CMK (cell line): ENCODE measurements at places on chromosomes 2 and 18.

GRCh38 chr18:76499021-76499420 lies 4.0 kb upstream of the ZNF516 start:
- DNase-seq = no peak

GRCh38 chr2:67399831-67400489 lies 2.8 kb downstream of the ETAA1 start:
- DNase-seq = no peak

DNA sequence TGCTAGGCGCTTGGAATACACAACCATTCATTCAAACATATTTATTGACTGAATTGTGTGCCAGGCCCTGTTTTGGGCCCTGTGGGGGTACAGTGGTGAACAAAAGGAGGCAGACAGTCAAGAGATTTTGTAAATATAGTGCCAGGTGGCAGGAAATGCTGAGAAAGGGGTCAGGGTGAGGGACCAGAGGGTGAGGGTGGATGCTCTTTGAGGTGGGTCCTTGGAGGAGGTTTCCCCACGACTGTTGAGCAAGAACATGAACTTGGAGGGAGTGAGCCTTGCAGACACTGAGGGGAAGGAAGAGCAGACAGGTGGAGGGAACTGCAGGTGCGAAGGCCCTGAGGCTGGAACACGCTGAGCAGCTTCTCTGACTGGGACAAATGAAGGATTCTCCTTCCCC lies 40.7 kb downstream of the ODC1 start:
- no peak for DNase-seq

GRCh38 chr2:236369661-236370062 lies 105.5 kb upstream of the ASB18 start:
- no peak for DNase-seq

DNA sequence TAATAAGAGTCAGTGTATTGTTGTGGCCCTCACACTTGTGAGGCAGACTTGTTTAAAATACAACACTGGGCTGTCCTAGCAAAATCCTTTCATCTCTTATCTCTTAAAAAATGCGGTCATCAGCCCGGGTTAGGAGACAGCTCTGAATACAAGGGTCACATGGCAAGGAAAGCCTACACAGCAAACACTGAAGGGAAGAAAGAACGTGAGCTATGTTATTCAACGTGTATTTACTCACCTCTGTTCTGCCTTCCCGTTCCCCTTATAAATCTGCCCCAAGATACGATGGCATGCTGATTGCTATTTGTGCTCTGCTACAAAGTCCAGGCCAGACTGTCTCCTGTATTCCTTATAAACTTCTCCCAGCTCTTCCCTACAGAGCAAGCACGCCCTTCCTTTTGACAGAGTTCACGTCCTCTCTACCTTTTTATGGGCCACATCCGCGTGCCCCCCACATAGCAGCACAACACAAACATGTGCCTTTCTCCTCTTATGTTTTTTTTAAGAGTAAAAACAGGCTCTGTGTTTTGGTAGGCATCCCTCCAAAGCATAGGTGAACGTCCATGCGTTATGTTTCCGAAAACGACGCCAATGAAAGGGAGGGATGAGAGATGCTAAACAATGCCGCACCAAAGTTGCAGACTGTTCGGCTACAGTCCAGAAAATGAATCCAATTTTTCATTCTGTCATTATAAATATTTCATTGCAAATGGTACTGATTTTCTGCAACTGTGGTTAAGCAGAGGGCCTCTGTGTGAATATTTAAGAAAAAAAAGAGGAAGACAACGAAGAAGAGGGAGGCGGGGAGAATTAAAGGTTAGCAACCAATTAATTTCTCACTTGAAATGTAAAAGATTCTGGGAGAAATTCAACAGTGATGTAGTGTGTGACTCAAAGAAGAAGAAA lies 274.7 kb downstream of the ZNF521 start:
- peak; percentile 8 for DNase-seq

DNA sequence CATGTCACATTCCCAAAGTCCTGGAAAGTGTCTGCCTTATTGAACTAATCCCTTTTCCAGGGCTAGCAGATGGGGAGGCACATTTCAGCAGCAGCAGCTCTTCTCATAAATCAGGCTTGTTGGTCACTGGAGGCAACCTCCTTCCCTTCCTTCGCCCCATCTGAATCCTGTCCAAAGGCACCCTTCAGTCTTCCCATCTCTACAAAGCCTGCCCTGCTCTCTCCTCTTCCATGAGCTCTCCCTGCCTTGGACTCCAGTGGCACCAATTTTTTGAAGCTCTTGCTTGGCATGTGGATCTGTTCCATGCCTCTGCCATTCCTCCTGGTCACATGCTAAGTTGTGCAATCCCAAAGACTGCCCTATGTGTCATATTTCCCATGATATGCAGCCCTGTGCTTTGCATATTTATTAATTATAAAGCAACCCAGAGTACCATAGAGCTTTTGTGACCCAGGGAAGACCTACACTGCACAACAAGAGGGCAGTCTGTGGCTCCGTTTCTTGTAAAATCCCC lies 70.3 kb downstream of the ANTXR1 start:
- no peak for DNase-seq

- no peak for DNase-seq
Measured at GRCh38 chr18:58787536-58788149, 77.0 kb upstream of the ZNF532 start.

DNA sequence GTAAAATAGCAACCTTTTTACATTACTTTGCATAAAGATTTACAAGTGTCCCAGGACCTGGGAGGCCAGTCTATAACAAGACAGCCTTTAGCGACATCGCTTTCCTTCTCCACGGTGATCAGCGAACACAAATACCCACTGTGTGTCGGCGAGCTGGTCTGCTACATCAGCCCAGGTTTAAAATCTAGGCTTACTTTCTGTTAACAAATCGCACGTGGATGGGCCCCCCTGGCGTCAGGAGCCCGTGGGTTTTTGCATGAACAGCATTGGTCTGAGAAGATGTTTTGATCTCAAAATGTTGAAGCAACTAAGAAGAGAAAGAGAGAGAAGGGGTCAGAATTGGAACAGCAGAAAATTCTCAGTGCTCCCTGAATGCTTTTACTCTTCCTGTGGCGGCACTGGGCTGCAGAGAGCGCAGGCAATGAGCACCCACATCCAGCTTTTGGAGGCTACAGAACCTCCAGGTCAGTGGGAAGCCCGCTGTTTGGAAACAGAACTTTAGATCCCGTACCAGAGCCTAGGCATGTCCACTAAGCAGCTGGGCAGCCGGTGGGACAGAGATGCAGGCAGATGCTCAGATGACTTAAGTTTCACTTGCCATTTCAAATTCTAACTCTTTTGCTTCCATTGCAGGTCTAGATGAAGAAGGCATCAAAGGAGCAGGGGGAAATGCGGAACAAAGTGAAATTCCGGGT lies 32.9 kb downstream of the CYP27C1 start:
- no peak for DNase-seq

DNA sequence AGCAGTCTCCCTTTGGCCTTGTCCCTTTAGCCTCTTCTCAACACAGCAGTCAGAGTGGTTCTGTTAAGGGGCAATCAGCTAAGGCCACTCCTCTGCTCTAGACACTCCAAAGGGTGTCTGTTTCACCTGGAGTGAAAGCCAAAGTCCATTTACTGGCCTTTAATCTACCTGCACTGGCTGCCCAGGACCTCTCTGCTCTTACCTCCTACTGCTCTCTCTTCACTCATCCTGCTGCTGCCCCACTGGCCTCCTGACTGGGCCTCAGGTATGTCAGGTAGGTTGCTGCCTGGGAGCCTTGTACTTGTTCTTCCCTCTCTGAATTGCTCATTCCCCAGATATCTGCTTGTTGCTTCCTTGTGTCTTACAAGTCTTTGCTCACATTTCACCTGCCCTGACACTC lies 68.2 kb downstream of the PIKFYVE start:
- DNase-seq = no peak

GRCh38 chr2:55493220-55493619 lies 26.3 kb upstream of the CFAP36 start:
- DNase-seq = no peak

DNA sequence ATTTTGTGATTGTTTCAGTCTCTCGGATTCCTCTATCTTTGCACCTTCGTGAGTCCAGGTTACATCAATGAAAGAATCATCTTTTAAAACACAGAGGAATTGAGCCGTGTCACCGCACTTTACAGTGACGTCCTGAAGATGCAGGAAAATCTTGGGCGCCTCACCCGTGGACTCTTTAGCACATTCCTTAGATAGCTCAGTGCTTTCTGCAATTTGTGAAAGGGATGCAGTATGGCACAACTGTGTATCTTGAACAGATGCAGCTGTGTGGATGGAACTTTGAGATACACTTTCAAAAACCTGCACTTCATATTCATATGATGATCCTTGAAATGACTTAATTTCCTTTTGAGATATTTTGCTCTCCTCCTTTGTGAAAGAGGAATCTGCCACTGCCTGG lies 50.9 kb downstream of the TTN start:
- no peak for DNase-seq

DNA sequence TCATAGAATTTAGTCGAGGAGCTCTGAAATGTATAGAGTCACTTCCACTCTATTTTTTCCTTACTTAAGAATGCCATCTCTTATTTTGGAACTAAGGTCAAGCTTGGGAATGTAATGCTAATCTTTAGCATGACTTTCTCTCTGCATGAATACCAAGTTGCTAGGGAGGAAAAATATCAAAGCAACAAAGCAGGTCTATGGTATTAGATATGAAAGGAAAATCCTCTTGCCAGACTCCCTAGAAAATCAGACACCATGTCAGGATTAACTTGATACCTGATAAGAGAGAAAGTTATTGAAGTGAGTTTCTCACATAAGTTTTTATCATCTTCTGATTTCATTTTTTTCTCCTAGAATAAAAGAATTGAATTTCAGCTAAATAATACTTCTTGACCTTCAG lies 341.7 kb upstream of the ZNF804A start:
- DNase-seq = no peak

GRCh38 chr2:186503827-186504606 lies 18.0 kb downstream of the ZC3H15 start:
- no peak for DNase-seq

DNA sequence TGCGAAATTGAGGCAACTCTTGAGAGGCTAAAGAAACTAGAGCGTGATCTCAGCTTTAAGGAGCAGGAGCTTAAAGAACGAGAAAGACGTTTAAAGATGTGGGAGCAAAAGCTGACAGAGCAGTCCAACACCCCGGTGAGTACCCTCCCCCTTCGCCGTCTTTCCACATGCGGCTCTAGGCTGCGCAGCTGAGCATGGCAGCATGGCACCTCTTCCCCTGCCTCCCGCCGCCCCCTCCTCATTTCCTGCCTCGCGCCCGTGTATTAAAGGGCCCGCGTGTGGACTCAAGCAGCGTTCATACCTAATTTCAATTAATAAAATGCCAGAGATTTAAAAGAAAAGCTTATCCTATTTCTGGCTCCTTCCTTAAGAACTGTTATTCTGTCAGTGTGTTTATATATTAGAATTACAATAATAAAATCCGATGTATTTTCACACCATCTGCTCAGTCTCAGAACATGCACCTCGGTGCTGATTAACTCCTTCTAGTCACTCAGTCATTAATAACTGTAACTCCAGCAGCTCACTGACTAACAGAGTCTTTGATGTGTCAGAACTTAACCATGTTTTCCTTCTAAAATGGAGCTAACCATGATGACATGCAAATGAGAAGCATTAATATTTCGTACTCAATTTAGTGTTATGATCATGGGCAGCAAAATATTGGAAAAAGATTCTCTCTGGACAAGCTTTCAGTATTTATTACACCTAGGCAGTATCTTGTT lies 137.4 kb upstream of the CDCA7 start:
- no peak for DNase-seq

GRCh38 chr2:33166287-33166881 lies 219.6 kb downstream of the LTBP1 start:
- DNase-seq = no peak

GRCh38 chr2:130787841-130788240 lies 32.5 kb downstream of the AMER3 start:
- DNase-seq = no peak

DNA sequence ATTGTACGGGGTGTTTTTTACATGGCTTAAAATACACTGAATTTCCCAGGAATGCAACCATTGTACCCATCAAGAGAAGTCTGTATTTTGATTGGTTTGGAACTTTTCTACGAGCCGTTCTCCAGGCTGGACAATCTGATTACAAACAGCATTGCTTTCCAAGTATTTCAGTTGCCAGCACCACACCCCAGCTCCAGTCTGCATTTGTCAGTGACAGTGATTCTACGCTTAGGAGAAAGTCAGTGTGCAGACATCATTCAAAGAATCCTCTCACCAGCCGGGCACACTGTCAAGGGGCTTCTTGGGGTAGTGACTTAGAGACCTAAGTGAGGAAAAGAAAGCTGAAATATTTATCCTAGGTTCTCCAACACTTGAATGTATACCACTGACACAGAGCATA lies 194.1 kb downstream of the ANAPC1 start:
- no peak for DNase-seq

DNA sequence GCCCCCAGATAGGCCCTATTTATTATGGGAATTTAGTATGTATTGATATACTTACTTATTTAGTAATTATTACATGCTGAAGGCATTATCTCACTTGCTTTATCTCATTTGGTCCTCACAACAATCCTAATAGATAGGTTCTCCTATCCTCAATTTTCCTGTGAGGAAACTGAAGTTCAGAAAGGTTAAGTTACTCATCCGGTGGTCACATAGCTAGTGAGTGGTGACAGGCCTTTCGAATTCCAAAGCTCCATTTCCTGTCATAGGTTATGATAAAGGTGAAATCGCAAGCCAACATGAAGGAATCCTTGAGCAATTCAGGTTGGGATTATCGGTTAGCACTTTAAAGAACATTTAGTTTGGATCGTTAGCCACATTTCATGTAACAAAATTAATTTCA lies 33.3 kb downstream of the NAB1 start:
- DNase-seq = no peak

DNA sequence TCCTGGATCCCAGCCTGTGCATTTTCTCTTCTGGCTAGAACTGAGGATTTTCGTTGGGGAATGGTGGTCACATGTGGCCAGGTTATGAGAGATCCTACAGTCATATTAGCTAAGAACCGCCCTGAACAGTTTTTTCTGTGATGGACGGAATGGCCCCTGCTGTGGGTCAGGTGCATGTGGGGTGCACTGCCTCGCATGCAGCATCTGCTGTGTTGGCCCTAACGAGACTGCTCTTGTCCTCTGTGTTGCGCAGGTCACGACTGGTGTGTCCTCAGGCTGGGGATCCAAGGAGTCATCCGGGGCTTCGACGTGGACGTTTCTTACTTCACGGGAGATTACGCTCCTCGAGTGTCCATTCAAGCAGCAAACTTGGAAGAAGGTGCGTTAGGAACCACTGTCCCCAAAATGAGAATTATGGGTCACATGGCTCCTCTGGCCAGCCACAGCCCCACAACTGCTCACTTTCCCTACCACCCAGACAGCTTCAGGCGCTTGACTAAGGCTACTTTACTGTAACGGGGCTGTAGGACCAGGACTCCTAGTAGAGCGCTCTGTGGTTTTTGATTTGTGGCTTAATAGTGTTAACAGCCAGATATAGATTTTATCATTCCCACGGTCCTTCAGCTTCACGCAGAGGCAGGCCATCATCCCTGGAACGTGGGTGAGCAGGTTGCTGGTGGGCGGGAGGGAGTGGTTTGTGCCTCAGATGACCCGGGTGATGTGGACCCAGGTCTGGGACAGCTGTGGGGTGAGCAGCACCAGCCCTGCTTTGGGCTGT lies 21.8 kb downstream of the ALLC start:
- no peak for DNase-seq
